ENCODE measurements at places on chromosomes 12 and 14. TPM values are rescaled to one million over a fixed set of nuclear protein-coding genes. Genes with fewer than 3 reads are reported as not detected.

- H3K4me3 ChIP-seq, result no peak overlapping the region
- no peak for DNase-seq
- peaks cover 32% of the 10 kb centered on the region for H3K36me3 ChIP-seq
- no peaks in the 10 kb centered on the region for H3K27me3 ChIP-seq
- peaks cover 4% of the 10 kb centered on the region for H3K4me1 ChIP-seq
Observed at GRCh38 chr12:113932381-113933196, 33.5 kb downstream of the RBM19 start.

DNA sequence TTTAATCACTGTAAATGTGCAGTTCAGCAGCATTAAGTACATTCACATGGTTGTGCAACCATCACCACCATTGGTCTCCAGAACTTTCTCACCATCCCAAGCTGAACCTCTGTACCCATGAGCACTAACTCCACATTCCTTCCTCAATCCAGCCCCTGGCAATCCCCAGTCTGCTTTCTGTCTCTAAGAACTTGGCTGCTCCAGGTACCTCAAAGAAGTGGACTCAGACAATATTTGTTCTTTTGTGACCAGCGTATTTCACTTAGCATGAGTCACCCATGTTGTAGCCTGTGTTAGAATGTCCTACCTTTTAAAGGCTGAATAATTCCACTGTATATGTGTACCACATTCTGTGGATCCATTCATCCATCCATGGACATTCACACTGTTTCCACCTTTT, 64.6 kb downstream of the SLC24A4 start:
- DNase-seq, result no peak
- no peaks in the 10 kb centered on the region for H3K4me1 ChIP-seq
- H3K4me3 ChIP-seq, result no peak overlapping the region
- H3K36me3 ChIP-seq, result no peaks in the 10 kb centered on the region

DNA sequence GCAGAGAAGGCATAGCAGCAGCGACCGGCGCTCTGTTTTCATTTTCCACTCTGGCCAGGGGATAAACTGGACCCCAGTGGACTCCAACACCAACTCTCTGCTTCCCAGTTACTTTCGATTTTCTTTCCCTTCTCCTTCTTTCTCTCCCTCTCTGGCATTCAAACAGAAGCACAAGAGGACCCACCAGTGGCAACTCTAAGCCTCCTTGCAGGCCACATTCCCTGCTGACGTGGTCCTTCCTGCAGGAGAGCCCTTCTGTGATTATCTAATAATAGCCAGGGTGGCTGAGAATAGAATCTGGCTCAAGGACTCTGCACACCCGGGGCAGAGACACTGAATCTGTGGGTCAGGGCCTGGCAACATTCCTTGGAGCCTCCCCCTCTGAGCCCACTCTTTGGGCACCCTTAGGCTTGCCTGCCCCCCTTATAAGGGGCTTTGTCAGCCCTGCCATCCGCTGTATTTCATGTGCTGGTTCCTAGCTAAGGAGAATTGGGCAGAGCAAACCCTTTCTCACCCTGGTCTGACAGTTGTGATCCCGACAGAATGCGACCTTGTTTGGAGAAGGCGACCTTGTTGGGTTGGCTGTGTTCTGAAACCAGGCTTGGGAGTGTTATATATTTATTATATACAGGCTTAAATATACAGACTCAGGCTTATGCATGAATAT, 8.2 kb upstream of the HOXC6 start:
- H3K4me3 ChIP-seq, result no peak overlapping the region
- peaks cover 32% of the 10 kb centered on the region for H3K4me1 ChIP-seq
- H3K36me3 ChIP-seq, result no peaks in the 10 kb centered on the region
- DNase-seq, result no peak
- peaks cover 16% of the 10 kb centered on the region for H3K27me3 ChIP-seq
- no peak overlapping the region for H3K27ac ChIP-seq

DNA sequence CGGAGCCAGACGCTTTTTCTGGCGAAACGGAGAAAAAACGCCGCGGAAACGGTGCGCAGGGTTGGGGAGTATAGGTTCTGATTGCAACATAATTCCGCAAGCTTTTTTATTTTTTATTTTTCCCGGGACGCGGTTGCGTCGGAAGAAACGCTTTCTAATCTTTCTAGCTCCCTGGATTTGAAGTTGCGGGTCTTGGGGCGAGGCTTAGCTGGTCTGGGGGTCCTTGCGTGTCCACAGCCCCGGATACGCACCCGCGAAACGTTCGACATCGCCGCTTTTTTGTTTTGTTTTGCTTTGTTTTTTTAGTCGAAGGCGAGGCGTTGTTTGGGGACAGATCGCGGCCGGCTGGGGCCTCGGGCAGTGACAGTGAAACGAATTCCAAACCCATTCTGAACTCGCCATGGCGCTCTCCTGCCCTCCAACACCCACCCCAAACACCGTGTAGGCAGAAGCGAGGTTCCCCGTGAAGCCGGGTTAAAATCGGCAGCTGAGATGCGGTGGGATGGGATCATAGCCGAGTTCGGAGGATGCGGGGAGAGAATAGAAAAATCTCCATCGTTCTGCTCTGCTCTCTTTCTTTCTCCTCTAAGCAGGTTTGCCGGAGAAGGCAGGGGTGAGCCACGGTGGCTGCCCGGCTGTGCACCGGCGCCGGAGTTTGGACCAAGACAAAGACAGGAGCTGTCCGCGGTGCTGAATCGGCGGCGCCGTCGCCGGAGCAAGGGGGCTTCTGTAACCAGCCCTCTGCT, 8.1 kb upstream of the LHX5 start:
- H3K27ac ChIP-seq, result no peak overlapping the region
- DNase-seq, result no peak
- no peak overlapping the region for H3K4me3 ChIP-seq

- no peaks in the 10 kb centered on the region for H3K27me3 ChIP-seq
- no peak for DNase-seq
- H3K4me1 ChIP-seq, result no peaks in the 10 kb centered on the region
Observed at GRCh38 chr12:68410018-68410660, 78.0 kb upstream of the MDM1 start.

DNA sequence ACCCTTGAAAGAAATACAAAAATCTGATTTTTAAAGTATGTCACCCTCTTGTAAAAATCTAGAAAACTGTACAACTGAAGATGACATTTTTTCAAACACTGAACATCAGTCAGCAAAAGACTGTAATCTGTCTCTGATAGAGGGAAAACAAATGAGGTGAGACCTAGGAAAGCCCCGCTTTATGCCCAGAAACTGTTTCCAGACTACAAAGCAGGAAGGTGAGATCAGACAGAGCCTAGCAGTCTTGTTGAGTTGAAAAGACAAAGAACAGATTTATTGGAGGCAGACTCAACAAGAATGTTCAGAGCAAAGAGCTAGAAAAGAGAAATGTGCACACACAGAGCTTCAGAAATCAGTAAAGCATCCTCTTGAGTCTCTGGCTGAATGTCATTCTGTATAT, 873.6 kb downstream of the LRFN5 start:
- H3K27ac ChIP-seq, result no peak overlapping the region
- H3K27me3 ChIP-seq, result no peaks in the 10 kb centered on the region
- no peak for DNase-seq
- H3K4me1 ChIP-seq, result no peaks in the 10 kb centered on the region
- H3K36me3 ChIP-seq, result no peaks in the 10 kb centered on the region

Gene MBIP
- total RNA-seq, result 17.8 TPM

All from T-cell (primary cell).